NCI-H345 (cell line): ENCODE measurements at places on chromosomes 11 and 22.

DNA sequence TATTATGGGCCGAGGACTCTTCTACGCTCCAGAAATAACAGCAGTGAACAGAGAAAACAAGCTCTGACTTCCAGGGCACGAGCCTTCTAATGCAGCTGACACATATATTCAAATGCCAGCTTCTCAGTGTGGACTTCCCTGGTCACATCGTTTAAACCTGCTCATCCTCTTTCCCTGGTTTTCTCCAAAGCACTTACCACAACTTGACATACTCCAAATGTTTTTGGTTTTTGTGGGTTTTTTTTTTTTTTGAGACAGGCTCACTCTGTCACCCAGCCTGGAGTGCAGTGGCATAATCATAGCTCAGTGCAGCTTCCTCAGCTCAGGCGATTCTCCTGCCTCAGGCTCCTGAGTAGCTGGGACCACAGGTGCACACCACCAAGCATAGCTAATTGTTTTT lies 105.5 kb downstream of the MICAL3 start:
- no peak for DNase-seq

- no peak for DNase-seq
Observed at GRCh38 chr22:30611197-30611596, 4.2 kb downstream of the TCN2 start.

DNA sequence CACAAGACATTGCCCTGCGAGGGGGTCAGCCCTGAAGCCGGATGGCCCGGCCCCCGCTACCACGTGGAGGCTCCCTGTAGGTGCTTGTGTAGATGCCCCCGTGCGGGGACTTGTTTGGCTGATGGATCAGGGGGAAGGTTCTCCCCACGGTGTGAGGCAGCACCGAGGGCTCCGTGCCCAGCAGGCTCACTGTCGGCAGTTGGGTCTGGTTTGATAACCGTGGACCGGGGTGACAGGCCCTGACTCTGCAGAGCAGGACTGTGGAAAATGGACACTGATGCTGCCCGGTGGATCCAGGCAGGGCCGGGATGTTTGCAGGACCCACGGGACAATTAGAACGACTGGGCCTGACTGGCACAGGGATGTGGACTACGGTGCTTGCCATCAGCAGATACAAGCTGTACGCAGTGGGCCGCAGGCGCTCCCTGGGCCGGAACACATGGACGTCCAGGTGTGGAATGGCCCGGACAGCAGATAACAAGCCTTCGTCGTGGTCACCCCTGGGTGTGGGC lies 19.0 kb downstream of the KCNQ1 start:
- DNase-seq, result no peak

DNA sequence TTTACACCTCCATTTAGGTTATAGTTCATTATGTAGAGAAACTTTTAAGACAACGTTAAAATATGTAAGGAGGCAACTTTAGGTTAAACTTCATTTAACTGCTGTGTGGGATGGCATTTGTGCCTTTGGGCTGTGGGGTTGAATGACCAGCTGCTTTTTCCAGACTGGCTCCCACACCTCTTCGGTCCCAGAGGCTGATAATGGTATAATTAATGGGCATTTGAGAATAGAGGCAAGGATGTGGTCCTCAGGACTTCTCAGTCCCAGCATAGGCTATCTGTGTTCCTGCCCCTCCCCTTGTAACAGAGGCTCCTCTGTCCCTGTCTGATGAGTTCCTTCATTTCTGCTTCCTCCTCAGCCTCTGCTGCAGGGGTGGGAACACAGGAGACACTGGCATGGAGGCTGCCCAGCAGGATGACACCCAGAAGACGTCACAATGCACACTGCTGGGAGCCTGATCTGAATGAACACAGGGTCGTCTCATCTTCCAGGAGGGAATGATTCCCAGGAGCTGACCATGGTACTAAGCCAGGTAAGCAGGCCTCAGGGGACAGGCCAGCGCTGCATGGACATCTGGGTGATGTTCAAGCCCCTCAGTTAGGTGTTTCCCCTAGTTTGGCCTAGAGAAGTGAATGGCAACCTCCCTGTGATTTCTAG lies 17.1 kb upstream of the GNAZ start:
- DNase-seq, result no peak

DNA sequence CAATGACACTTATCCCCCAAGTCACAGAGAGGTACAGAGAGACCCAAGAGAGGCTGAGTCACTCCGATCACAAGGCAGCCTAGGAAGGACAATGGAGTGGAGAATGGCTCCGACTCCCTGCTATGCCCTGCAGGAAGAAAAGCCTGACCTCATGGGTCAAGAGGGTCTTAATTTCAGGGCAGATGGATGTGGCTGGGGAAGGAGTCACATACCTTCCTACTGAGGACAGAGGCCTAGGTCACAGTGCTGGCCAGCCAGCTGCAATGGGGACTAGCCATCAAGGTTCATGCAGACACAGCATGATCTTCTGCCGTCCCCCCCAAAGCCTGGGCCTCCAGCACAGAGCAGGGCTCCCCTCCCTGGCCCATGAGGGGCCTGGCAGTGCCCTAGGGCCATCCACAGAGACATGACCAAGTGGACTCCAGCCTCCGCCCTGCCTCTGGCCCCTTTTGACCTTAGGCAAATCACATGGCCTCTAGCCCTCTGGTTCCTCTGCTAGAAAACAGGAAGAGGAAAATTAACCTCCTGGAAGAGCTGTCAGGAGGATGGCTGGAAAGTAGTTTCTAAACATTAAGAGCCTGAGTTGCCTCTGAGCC lies 1.8 kb downstream of the ARRB1 start:
- no peak for DNase-seq

GRCh38 chr22:49103314-49104059 lies 724.2 kb downstream of the BRD1 start:
- DNase-seq, result peak; percentile 82

- DNase-seq, result no peak
Observed at GRCh38 chr11:12354750-12355545, 22.4 kb upstream of the PARVA start.

GRCh38 chr11:68302670-68303069 lies 9.7 kb upstream of the LRP5 start:
- DNase-seq, result no peak

GRCh38 chr22:41302021-41302767 lies 869 bp downstream of the ZC3H7B start:
- no peak for DNase-seq

GRCh38 chr22:35918456-35918855 lies 110.2 kb downstream of the RBFOX2 start:
- DNase-seq, result no peak
